ENCODE measurements at places on chromosomes 1 and 21.

DNA sequence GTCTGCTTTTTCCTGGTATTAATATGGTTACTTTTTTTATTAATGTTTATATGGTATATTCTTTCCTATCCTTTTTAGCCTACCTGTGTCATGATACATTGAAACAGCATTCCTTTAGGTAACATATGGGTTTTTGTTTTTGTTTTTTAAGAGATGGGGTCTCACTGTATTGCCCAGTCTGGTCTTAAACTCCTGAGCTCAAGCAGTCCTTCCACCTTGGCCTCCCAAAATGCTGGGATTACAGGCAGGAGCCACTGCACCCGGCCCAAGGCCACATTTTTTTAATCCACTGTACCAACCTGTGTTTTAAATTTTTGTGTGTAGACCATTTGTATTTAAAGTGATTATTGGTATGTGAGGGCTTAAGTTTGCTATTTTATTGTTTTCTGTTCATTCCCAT is 43.1 kb downstream of the PKN2 start:
- no peak for DNase-seq

DNA sequence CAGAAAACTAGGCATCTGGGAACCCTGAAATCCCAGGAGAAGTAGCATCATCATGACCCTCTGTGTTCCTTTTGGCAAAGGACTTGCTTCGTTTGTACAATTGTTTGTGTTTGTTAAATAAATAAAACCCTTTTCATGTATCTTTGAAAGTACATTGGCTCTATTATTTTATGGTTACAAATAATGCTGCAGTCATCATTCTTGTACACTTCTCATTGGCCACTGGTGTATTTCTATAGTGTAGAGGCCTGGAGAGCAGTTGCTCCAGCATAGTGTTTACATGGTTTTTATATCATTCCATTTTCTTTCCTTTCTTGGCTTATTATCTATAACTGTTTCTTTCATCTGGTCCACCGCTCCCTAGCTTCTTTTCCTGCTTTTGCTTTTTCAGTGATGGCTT is 253.3 kb downstream of the FAM72C start:
- DNase-seq = no peak

GRCh38 chr1:32919811-32920733 is 18.9 kb upstream of the TMEM54 start:
- DNase-seq = peak; percentile 28

DNA sequence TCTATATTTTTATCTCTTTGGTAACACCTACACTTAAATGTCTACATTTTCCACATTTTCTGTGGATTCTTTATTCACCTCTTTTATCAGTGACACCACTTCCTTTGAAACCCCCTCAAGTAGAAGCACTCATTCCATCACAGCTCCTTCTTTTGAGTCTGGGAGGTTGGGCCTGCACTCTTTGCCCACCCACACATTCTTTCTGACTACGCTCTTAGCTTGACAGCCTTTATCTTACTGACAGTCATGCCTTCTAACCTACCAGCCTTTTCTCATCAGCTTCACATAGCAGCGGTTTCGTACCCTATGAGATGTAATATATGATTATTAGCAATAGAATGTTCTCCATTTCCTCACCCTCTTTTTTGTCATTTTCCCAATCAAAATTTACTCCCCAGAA is 151.9 kb downstream of the TNFSF18 start:
- no peak for DNase-seq

- DNase-seq = no peak
Observed at GRCh38 chr1:88890791-88891317, 513 bp downstream of the GTF2B start.

GRCh38 chr1:25223471-25223870 is 8.8 kb downstream of the SYF2 start:
- no peak for DNase-seq

- DNase-seq = no peak
Observed at GRCh38 chr1:117104986-117105385, 16.6 kb downstream of the TRIM45 start.

DNA sequence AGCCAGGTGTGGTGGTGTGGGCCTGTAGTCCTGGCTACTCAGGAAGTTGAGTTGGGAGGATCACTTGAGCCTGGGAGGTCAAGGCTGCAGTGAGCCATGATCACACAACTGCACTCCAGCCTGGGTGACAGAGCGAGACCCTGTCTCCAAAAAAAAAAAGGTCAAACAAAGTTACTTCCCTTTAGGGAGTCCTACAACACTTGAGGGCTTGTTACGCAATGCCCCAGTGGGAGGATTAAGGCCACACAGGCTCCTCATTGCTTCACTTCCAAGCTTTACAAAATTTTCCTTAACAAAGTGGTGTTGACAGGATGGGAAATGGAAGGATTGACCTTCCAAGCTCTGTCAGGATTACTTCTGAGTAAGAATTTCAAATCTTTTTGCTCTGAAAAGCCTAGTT is 6.2 kb upstream of the EXTL1 start:
- peak; percentile 23 for DNase-seq

DNA sequence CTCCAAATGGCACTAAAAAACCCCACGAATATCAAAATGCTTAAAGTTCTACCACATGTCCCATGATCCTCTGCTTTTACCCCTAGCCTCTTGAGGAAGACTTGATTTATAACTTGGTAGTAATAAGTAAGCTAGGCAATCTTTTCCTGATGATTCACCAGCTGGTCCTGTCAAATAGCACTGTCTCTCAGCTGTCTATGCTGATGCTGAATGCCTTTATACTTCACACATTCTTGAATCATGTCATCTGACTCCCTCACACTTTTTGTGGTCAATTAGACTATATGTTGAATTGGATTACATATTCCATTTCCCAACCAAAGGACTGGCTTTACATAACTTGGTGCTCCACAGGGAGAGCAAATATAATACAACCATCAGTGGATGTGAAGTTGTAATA is 16.6 kb downstream of the C21orf91 start:
- no peak for DNase-seq

- no peak for DNase-seq
Observed at GRCh38 chr1:149927056-149927562, 494 bp downstream of the SF3B4 start.

- DNase-seq = no peak
Observed at GRCh38 chr1:228152097-228152917, 2.6 kb downstream of the GJC2 start.

DNA sequence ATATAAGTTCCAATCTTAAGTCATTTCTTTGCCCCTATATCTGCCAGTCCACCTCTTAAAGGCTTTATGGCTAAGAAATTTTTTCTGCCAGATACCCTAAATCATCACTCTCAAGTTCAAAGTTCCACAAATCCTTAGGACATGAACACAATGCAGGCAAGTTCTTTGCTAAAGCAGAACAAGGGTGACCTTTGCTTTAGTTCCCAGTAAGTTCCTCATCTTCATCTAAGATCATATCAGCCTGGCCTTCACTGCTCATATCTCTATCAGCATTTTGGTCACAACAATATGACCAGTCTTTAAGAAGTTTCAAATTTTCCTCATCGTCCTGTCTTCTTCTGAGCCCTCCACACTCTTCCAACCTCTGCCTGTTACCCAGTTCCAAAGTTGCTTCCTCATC is 402.2 kb upstream of the RUNX1 start:
- DNase-seq = no peak

- no peak for DNase-seq
Observed at GRCh38 chr1:6345009-6345408, 48.6 kb downstream of the ACOT7 start.

GRCh38 chr1:193549081-193549480 is 362.7 kb upstream of the B3GALT2 start:
- no peak for DNase-seq

DNA sequence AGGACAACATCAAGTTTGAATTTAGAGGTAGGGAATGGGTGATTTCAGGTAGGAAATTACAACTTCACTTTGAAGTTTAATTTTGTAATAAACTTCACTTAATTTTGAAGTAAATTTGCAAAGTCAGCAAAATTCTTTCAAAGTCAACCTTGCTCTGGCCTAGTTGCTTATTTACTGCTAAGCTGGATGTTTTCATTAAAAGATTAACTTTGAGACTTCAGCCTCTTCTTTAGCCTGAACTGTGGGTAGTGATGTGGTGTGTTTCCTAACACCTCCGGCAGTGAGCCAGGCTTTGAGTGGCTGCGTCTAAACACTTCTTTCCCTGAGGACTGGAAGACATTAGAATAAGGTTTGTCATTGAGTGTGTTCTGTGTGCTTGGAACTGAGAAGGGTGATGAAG is at the start of gene HAO2:
Gene HAO2 (plus strand): TSS at position 232 of the 400 bp plus-strand sequence. CDS start 12,301 bp downstream, outside the sequence.
- DNase-seq = no peak

DNA sequence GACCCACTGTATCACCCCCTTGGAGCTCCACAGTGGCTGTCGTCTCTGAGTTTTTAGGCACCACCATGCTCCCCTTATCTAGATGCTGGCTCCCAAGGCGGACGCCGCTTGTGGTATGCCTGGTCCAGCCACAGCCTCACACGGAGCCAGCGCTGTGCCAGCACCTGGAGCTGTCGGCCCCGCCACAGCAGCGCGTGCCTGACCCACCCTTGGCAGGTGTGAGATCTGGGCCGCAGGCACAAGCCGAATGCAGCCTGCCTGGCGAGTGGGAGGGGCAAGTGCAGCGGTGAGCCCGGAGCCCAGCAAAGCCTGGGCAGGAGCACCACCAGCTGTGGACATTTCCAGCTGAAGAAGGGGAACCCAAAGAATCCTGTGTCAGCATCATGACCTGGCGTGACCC is 91.9 kb upstream of the BACE2 start:
- no peak for DNase-seq

GRCh38 chr21:14358775-14359174 is 24.2 kb downstream of the HSPA13 start:
- no peak for DNase-seq

DNA sequence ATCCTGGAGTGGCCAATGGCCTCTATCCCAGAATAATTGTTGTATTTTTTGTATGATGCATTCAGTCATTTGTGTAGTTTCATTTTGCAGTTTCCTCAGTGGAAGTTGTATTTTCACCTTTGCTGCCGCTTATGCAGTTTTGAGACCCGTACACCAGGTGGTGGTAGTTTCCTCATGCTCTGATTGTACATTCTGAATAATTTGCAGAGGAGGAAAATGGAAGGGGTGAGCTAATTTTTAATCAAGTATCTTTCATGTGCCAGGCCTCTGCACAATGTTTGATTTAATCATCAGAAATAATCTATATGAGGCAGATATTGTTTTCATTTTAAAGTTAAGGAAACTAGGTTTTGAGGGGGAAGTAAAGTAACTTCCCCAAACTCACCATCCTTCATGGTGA is 29.5 kb downstream of the HLX start:
- peak; percentile 22 for DNase-seq

DNA sequence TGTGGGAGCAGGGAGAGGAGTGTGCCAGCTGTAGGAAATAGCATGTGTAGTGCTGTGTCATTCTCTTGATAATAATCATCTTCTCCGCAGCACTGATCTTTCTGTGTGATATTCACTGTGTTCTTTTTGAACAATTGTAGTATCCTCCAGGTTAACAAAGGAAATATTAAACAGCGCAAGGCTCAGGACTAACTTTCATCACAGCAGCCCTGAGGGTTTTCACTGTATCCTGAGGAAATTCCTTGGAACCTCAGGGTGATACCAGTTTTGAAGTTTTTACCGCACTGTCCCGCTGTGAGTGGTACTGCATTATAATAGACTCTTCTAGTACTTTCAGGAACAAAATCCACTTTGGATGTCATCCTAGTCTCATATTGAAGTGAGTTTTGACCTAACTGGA is 228.4 kb upstream of the COA6 start:
- DNase-seq = no peak

- no peak for DNase-seq
Observed at GRCh38 chr1:177360791-177361190, 190.0 kb downstream of the BRINP2 start.

DNA sequence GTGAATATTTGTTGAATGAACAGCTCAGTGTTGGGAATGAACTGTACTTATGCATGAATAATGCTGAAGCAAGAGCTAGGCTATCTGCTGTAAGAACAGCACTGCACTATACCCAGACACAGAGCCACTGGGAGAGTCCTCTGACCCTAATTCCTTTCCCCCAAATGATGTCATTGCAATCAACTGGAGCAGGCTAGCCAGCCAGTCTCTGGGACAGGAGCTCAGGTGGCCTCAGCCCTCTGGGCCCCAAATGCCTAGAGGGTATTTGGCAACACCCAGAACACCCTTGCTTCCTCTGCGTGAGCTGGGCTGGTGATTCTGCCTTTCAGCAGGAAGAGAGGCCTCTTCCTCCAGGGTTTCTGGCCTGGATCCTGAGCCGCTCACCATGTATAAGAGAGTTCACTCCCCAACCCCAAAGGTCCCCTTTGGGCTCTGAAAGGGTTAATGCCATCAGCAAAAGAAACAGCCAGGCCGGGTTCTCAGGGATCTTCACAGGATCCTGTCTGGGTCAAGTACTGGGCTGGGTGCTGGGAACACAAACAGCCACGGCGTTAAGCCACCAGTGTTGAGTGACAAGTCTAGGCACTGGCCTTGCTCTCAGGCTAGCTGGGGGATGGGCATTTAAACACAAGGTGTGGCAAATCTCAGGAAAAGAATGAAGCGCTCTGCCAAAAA is 3.7 kb upstream of the PADI4 start:
- no peak for DNase-seq

- no peak for DNase-seq
Observed at GRCh38 chr1:38941093-38941492, 537 bp downstream of the RHBDL2 start.

- DNase-seq = no peak
Observed at GRCh38 chr1:197859024-197859423, 43.4 kb upstream of the C1orf53 start.

GRCh38 chr21:17964199-17964598 is 145.0 kb upstream of the C21orf91 start:
- DNase-seq = no peak

- DNase-seq = no peak
Observed at GRCh38 chr1:84598418-84598817, 24.2 kb upstream of the CTBS start.
